Stimulated activated CD4-positive, alpha-beta T cell treated with anti-CD3 and anti-CD28 coated beads, Interleukin-1b, Interleukin-23, amount 100 ng/mL, for 4 hours (primary cell): ENCODE measurements at places on chromosomes 13 and 19.

GRCh38 chr19:35868823-35869326 is 501 bp downstream of the APLP1 start:
- DNase-seq = no peak

- DNase-seq = no peak
Measured at GRCh38 chr19:37990362-37990761, 83.4 kb downstream of the SIPA1L3 start.

GRCh38 chr13:104025303-104025702 is 959.1 kb upstream of the SLC10A2 start:
- DNase-seq = no peak

DNA sequence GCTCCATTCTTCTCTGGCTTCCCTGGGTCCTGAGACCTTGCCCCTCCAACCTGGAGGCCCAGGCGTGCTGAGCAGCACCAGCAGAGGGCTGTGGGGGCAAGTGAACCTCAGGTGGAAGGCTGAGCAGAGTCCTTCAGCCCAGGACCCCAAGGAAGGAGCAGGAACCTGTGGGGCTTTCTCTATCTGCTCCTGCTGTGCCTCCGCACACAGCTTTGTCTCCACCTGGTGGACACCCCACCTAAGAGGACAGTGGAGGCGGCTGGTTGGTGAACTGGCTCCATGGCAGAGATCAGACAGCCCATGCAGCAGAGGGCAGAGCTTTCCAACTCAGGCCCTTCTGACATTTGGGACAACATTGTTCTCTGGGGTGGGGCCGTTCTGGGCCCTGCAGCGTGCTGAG is 19.7 kb downstream of the ZFR2 start:
- DNase-seq = peak; percentile 30

- no peak for DNase-seq
Measured at GRCh38 chr13:109569958-109570711, 216.2 kb downstream of the IRS2 start.

DNA sequence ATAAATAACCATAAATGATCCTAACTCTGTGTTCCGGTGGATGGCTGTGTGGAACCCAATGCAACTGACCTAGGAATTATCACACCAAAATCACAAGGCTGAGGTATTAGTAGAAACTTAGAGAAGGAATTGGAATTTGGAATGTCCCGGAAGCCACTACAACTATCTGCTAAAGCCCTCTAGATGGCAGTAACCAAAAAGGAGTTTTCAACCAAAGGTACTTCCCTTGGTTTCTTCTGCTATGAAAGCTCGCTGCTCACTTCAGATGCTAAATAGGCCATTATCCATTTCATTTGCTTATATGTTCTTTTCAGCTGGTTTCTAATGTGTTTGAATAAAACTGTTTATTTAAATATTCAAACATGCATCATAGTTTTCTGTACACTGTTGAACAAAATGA is 1589.1 kb upstream of the SPRY2 start:
- no peak for DNase-seq

- no peak for DNase-seq
Measured at GRCh38 chr13:107117327-107118012, 549.5 kb upstream of the ARGLU1 start.

GRCh38 chr13:48233046-48233888 is at the start of gene ITM2B:
Gene ITM2B, plus strand, starts transcription at chr13:48233206. Its CDS starts 155 bp downstream, at chr13:48233361.
- peak; percentile 59 for DNase-seq

GRCh38 chr13:98401934-98402333 is 175.0 kb downstream of the STK24 start:
- no peak for DNase-seq

DNA sequence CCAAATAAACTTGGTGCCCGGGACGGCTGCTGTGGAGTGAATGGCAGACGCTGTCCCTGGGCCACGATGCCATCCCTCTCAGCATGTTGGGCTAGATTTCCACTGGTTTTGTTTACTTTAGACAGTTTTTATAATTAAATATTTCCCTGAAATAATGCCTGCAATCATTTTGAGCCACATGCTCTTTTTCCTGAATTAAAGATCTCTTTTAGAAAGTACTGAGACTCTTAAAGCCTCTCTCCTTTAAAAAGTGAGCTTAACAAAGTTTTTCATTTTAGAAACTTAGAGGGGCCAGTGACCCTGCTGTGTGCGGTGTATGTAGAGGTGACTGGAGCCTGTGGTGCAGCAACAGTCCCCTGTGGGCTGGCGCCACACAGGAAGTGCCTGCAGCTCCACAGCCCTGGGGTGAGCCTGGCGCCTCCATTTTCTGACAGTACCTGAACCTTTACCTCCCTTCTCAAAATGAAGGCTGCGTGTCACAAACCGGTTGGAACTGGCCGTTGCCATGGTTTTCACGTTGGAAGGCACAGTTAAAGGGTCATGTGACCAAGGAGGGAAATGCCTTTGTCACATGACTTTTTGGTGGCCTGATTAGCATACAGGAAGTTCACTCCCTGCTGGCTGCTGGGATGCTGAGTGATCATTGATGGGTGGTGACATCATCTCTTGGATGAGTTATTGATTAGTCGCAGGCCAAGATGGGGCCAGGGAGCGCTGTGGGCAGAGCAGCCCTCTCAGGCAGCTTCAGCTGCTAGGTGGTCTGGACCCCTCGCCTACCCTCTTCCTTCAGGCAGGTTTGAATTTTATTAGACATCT is 26.3 kb downstream of the TSSK6 start:
- DNase-seq = peak; percentile 56

- no peak for DNase-seq
Measured at GRCh38 chr13:90824032-90824431, 523.5 kb upstream of the MIR17HG start.

DNA sequence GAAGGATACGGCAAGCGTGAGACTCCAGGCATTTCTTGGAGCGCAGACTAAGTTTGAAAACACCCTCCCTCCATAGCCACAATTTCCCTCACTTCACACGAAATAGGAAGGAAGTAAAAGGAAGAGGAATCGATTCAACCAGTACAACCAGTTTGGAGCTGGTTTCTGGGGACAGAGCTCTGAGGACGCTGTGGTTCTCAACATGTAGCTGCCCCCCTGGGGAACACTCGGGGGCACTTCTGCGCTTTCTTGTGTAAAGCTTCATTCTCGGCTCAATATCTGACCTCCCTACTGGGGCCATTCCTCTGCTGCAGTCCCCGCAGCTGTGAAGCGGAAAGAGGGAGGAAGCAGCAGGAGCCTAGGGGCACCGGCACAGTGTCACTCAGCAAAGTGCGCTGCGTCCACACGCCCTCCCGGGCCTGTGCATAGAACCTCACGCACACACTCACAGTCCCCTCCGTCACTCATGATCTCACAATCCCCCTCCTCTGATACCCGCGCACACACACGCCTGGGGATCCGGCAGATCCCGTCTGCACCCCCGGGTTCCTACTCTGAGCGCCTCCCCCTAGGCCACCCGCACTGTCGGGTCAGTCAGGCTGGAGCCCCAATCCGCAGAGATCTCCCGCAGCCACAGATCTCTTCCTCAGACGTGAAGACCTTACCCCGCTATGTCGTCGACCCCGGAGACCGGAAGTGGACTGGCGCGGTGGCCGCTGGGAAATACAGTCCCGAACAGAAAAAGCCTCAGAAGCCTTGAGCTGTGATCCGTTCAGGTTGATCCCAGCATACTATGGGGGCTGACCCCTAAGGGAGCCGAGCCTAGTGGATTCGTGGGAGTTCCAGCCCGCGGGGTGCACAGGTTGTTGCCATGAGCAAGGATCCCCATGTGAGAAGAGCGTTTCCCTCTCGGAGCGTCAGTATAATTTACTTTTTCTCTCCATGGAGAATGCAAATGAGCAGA is at the start of gene ZNF780A:
TSS of gene ZNF780A (minus strand) at position 703 of the 964 bp plus-strand sequence. CDS start 6,190 bp downstream, outside the sequence.
- DNase-seq = peak; percentile 64

DNA sequence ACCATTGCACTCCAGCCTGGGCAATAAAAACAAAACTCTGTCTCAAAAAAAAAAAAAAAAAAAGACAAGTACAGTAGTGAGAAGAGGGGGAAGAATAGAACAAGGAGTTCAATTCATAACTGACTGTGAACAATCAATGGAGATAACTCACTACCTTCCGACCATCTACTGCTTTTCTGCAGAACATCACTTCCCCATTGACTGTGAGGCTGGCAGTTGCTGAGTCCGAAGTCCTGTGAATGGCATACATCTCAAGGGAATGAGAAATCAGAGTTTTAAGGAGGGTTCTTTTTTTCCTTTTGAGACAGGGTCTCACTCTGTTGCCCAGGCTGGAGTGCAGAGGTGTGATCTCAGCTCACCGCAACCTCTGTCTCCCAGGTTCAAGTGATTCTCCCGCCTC is 11.2 kb downstream of the ZNF565 start:
- DNase-seq = no peak

DNA sequence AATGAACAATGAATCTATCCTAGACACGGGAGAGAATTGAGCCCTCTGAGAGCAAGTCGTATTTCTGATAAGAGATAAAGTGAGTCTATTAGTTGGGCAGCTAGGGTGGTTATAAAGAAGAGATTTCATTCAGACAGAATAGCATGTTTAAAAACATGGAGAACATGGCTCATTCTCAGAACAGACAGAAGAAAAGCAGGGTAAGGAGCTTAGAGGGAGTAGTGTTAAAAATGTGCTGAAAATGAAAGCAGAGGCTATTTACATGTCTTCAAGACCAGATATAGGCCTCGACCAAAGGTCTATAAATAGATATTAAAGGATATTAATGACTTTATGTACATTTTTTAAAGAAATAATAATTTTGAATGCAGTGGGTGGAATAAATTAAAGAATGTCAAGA is 149.5 kb downstream of the SLITRK1 start:
- no peak for DNase-seq

- DNase-seq = no peak
Measured at GRCh38 chr19:32256341-32256975, 89.0 kb upstream of the ZNF507 start.
